CD4-positive, alpha-beta T cell treated with Interleukin-4 for 4 hours (primary cell): ENCODE measurements at places on chromosomes 2 and 18.

- no peak for DNase-seq
Observed at GRCh38 chr18:32930695-32931301, 158.0 kb upstream of the KLHL14 start.

DNA sequence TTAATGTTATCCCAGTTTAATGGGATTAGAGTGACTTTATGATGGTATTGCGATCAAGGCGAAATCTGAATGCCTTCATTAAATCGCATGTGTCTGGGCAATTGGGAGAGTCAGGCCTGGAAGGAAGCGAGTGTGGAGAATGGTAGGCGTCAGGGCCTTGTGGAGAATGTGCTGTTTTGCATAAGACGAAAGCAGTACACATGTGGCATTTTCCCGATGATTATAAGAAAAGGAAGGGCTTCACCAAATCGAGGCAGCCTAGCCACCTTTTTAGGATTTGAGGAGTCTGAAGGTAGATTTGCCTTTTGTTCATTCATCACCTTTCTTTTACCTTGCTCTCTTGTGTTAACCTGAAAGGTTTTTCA is 1.0 kb downstream of the ZNF532 start:
- DNase-seq = no peak

DNA sequence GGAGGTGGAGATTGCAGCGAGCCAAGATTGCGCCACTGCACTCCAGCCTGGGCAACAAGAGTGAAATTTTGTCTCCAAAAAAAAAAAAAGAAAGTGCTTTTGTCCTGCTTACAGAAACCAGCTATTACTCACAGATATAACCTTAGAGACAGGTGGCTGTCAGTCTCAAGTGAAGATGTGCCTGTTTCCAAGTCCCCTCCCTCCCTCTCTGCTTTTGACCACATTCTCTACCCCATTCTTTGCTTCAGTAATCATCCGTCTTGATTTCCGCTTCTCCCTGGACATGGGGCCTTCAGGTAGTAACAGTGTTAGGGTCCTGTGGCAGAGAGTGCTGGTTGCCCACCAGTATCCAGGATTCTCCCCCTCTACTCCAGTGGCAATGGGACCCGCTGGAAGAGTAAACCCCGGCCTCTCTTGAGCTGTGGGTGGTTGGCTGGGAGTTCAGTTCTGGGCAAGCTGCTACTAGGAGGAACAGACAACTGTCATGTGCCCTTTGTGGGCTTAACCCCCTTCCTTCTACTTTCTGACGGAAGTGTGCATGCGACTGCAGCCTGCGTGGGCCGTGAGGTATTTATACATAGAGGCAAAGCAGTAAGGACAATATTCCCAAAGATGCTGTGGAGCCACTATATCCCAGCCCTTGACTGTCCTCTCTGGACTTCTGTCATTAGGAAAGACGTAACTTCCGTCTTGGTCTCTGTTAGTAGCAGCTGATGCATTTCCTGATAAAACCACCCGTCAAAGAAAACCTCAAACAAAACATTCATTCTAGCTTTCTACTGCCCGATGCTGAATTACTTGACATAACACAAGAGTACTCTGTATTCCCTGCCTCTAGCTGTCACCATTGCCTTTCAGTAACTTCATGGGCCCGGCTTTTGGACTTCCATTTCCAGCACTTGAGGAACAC is 17.8 kb downstream of the PDCL3 start:
- DNase-seq = peak; percentile 68

GRCh38 chr2:133814890-133815289 is 246.6 kb upstream of the NCKAP5 start:
- no peak for DNase-seq

GRCh38 chr2:110204408-110205385 is at the start of gene NPHP1:
Gene NPHP1, minus strand, starts transcription at chr2:110205013. Its CDS starts 45 bp downstream, at chr2:110204968.
- DNase-seq = peak; percentile 83

DNA sequence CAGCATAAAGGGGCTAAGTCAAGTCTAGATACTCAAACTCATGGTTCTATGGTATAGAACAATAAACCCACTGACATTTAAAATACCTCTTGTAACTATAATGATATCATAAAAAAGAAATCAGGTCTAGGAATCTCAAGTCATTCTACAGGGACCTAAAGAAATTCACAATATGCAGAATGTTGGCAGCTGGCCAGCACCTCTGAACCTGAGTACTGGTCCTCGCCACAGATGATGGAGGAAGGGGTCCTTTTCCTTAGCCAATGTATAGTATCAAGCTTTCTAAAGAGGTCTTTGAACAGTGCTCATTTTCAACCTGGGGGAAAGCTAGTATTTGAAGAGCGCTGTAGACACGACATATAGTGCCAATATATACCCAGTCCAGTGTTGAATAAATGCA is 108.4 kb upstream of the ITGB6 start:
- DNase-seq = no peak

DNA sequence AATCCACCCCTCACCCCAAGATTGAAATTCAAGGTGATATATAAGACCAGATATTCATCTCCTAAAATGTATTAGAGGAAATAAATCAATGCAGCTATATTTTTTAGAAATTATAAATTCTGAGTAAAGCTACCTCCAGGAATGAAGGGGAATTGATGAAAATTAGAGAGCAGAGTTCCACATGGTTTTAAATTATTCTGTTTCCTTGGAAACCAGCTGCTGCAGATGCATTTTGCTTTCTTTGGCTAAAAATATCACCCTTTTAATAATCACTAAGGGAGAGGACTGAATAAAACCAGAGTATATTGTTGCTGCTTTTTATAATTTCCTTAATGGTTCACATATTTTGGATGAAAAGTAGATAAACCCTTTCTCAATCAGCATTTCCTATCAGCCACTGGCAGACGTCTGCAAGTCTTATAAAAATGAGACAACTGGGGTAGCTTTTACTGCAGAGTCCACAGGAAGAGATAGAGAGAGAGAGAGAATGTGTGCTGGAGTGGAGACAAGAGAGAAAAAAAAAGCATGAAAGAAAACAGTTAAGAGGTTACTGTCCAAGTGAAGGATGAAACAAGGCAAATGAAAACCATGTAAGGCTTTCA is 2.0 kb downstream of the CSRNP3 start:
- DNase-seq = no peak

GRCh38 chr18:76819411-76820136 is 2.8 kb upstream of the ZNF236 start:
- no peak for DNase-seq

DNA sequence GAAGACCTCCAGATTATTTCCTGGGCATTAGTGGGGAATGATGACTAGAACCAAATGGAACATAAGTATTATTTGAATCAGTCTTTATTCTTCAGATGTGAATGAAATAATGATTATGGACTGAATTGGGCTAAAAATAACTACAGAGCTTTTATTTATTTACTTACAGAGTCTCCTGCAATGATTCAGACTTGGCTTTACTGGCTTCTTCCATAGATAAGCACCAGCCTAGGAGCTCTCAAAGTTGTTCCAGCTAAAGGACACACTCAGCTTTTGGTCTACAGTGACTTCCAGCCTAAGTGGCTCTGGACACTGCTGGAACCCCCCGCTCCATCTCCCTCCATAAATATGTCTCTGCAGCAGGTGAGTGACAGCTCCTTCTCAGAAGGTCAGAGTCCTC is 24.3 kb upstream of the ARHGAP25 start:
- DNase-seq = no peak

- DNase-seq = no peak
Observed at GRCh38 chr2:219500135-219500534, 1.4 kb downstream of the GMPPA start.

- DNase-seq = no peak
Observed at GRCh38 chr2:55751966-55752365, 58.3 kb upstream of the PNPT1 start.

DNA sequence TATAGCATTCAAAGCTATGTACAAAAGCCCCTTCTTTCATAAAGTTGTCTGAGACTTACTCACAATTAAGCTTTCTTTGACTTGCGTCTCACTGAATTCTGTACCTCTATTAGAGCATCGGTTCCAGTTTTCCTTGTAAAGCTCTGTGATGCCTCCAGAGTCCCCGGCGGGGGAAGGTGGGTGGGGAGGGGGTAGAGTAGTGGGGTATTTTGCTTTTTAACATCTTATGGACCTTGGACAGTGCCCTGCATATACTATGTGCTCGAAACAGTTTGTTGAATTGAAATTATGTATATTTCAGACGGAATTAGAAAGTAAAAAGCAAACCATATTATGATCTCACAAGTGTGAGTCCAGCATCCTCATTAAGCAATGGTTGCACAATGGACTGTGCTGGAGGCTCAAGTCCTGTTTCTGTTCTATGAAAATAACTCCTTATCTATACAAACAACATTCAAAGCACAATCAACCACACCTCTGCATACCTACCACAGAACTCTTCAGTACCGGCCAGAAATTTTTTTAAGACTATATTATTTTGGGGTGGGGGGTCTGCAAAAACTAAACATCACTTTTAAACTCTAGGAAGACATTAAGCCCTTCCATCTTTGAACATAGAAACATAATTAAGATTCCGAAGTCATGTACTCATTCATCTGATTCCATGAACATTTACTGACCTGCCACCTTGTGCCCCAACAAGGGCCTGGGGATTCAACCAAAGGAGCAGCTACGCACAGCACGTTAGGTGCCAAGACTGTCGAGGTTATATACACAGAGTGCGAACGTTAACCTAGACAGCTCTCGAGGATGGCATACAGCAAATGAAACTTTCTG is 908 bp downstream of the STAT1 start:
- no peak for DNase-seq

DNA sequence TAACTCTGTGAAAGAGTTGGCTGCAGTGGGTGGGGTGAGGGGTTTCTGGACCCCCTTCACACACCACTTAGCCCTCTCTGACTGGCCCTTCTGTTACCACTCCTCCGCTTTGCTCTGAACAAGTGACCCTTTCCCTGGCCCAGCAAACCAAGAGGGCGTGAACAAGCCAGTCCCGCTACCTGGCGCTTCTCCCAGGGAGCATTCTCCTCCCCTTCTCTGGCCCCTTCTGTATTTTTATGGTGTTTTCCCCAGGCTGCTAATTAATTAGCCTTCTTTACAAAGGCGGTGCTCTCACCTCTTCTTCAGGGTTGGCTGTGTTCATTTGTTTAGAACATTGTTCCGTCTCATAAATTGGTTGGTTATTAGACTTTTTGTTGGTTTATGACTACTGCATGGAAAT is 180.1 kb downstream of the MGAT5 start:
- no peak for DNase-seq
